ENCODE measurements at places on chromosomes 7 and 10.

DNA sequence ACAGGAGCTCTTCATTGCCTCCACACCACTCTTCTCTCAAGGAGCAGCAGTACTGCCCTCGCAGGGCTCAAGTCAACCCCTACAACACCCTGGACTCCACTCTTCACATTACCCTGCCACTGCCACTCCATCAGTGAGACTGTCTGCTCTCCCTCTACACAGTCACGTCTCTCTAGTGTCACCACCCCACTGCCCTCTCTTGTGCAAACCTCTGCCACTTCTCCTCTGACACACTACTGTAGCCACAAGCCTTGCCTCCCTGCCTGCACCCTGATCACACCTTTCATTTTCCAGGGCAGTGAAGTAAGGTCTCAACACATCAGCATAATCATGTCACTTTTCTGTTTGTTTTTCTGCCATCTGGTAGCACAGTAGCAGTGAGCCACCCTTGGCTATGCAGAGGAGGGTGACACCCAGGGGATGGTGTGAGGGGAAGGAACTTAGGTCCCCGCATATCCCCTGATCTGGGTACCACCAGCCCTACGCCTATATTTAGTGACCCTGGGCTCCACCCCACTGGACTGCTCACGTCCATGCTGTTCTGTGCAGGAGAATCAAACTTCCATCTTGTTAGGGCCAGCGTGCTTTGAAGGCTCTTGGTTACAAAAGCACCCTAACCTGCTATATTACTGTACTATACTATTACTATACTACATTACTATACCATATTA, 1.6 kb downstream of the C10orf143 start:
- no peak for DNase-seq

DNA sequence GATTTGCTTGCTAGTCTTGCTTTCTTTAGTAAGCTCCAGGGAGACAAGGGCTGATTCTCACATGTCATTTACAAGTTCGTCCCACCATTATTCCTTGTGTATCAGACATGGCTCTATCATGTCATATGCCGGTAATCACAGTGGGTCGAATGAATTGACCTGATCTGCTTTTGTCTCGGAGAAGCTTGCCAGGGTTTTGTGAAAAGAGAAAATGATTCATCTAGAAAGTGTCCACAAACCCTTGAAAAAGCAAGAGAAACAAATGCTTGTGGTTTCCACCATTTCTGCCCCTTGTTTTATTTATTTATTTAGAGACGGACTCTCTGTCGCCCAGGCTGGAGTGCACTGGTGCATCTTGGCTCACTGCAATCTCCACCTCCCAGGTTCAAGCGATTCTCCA, 278.5 kb downstream of the TCF7L2 start:
- no peak for DNase-seq

DNA sequence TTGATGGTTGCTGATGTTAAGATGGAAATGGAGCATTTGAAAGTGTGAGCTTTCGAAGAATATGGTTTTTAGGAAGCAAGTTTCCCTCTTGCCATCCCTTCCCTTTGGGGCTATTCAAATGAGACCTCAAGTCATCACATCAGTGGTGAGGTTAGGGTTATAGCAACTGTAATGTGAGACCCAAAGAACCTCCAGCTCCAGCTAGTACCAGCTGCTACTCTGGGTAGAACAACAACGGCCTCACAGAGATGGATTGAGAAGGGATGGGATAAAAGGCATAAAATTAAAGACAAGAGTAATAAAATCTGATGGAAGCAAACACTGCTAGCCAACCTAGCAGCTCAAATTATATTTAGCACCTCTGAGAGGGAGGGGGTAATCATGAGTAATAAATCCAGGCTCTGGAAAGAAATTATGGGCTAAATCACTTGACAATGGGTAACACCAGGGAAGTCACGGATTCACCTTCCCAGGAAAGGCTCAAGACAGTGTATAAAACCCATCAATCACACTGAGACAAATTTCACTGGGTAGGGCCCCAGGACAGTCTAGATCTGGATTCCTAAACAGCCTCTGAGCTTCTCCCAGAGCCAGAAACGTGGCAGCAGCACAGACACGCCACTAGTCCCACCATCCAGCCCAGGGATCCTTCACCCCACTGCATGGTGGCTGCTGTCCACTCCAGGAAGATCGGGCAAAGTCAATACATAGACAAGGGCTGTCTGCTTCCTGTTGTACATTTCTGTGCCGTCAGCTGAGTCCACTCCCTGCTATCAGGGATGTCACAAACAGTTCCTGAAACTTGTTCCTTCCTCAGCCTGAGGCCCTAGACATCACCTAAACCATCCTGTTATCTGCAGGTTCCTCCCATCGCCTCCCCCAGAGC, 151.1 kb downstream of the GFRA1 start:
- no peak for DNase-seq

- DNase-seq: no peak
These were observed 78.9 kb downstream of the VOPP1 start for GRCh38 chr7:55493408-55493807.

GRCh38 chr10:80485946-80486764, 32.0 kb downstream of the TSPAN14 start:
- no peak for DNase-seq

GRCh38 chr7:157427811-157428553, 91.2 kb downstream of the DNAJB6 start:
- DNase-seq: no peak

- DNase-seq: no peak
These were observed 69.1 kb downstream of the SLIT1 start for GRCh38 chr10:97116462-97117162.

DNA sequence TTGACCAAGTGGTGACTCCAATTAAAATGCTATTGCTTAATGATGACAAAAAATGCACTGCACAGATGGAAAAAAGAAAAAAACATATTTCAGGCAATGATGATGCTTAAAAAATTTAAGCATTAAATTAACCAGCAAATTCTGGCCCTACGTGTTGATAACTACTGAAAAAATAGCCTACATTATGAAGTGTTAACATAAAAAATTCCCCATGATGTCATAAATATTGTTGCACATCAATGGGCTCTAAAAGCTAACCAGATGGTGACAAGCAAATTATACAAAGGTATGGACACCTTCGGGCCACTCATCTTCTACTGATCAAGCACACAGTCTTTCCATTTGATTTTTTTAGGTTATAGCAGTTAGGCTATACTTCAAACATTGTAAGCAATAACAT, 267.4 kb downstream of the PARD3 start:
- no peak for DNase-seq

DNA sequence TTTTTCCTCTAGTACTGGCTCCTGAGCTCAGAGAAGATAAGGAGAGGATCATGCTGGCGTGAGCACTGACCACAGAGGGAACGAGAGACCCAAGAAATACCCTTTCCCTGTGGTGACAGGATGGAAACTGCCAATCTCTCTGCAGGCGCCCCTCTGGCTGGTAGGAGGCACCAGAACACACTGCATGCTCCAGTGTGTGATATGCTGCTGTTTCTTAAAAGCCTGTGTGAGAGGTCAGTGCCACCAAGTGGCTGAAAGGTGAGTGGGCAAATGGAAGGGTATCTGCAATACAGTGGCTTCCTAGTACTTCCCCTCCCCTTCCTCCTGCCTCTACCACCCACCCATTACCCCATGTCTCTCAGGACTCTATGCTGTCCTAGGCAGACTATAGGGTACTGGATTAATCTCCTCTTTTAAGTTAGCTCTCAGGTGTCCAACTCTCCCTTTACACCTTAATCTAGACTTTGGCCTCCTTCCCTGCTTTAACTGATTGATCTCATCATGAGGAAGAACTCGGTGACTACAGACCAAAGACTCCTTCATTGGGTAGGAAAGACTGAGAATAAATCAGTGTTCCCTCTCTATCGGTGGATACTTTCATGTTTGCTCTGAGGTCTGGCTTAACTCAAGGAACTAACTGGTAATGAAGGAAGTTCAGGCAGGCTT, 283.6 kb downstream of the ADRA2A start:
- peak; percentile 24 for DNase-seq

DNA sequence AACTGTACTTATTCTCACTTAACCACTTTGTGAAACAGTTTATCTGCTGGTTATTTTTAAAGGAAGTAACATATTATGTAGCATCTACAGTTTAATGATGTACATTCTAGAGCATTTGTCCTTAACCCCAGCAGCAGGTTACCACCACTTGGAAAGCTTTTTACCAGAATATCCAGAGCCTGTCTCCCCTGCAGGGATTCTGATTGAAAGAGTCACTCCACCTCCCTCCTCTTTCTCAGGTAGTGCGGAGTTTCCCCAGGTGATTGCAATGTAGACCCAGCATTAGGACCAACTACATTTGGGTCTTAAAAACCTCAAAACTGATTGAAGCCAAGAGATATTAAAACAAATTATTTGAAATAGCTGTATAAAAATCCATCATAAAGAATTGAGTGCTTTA, 53.1 kb downstream of the NRG3 start:
- no peak for DNase-seq

DNA sequence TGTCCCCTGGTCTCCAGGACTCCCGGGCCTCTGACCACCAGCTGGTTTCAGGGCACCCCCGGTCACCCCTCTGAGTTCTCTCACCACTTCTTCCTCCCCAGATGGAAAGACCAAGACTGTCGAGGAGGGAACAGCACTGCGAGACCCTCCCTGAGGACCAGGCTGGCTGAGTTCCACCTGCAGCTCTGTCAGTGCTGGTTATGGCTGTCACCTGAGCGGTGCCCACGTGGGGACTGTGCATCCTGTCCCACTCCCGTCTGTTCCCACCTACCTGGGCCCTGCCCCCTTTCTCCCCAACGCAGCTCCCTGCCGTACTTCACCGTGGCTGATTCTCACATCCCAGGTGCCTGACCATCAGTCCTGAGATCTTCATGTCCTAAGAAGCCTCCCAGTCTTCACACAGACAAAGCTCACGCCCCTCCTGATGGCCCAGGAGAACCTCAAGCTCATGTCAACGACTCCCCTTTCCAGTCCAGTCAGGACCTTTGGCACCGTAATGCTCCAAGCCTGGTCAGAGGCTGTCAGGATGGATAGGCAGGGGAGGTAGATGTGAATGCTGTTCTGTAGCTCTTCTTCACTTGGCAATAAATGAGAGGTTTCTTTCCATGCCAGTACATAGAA, 159.7 kb downstream of the USP6NL start:
- DNase-seq: no peak

DNA sequence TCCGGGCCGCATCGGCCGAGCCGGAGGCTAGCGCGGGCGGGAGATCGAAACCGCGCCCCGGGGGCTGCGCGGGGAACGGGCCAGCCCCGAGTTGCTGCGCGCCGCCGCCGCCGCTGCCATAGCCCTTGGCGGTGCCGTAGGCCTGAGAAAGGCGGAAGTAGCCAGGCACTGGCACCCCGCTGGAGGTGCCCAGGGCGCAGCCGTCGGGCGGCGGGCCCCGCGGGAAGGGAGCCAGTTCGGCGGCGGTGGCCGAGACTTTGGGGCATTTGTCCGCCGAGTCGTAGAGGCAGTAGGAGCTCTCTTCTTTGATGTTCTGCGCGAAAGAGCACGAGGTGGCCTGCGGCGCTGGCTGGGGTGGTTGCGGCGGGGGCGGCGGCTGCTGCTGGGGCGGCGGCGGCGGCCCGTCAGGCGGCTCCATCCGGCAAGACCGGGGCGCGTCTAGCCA, 587 bp downstream of the HOXA10 start:
- DNase-seq: no peak

- no peak for DNase-seq
These were observed 137.4 kb upstream of the CALCR start for GRCh38 chr7:93711926-93712325.

GRCh38 chr10:93074597-93075368, 1.1 kb downstream of the CYP26A1 start:
- DNase-seq: no peak

DNA sequence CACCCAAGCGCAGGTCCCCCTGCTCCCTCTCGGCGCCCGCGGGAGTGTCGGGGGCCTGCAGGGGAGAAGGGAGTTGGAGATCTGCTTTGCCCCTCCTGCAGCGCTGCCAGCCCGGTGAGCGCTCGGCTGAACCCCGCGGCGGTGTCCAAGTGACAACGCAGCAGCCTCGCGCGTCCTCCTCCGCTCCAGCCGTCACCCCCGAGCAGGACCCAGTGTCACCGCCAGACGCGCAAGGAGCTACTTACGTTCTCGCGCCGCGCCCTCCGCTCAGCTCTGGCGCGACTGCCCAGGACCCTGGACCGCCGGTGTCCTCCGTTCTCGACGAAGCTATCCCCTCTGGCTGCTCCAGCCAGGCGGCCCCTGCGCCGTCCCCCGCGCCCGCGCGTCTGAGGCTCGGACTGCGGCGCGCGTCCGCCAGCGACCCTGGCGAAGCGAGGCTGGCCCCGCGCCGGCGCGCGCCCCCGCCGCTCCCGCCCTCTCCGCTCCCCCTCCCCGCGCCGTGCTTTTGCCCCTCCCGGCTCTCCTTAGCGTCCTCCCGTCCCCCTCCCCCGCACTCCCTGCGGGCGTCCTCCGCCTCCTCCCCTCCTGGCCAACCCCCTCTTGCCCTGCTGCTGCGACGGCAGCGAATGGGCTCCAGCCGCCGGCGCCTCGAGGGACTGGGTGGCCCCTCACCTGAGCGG, at the start of gene NRCAM:
Gene NRCAM (minus strand): TSS at position 439 of the 680 bp plus-strand sequence. CDS start 216,372 bp downstream, outside the sequence.
- peak; percentile 93 for DNase-seq

GRCh38 chr10:57249615-57250281, 888.7 kb upstream of the ZWINT start:
- DNase-seq: no peak

DNA sequence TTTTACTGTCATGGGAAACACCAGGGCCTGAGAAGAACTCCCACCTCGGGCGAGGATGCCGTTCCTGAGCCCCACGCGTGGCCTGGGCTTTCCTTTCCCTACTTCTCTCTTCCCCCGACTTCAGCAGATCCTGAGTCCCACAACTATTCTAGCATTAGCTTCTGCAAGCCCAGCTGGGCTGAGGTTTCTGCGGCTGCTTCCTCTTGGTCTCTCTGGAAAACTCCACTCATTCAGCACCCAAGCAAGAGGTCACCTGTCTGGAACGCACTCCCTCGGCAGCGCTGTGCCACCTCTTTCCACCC, 761 bp upstream of the DOCK1 start:
- DNase-seq: no peak

DNA sequence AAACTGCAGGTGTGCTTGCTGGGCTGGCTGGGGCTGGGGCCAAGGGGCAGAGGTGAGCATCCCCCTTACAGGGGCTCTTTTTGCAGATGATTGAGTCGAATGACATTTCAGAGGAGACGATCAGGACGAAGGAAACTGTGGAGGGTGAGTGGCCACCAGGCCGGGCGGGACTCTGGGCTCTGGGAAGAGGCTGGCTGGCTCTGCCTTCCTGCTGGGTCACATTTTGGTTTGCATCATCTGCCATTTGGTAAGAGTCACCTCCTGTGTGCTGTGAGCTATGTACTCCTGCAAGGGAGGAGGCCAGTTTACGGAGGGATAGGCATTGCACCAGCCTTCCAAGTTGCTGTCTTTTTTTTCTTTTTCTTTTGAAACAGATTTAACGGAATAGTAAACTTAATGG, 73.0 kb upstream of the GTF2IRD1 start:
- DNase-seq: no peak

GRCh38 chr10:88651101-88651551, 13.1 kb upstream of the LIPF start:
- DNase-seq: peak; percentile 58

DNA sequence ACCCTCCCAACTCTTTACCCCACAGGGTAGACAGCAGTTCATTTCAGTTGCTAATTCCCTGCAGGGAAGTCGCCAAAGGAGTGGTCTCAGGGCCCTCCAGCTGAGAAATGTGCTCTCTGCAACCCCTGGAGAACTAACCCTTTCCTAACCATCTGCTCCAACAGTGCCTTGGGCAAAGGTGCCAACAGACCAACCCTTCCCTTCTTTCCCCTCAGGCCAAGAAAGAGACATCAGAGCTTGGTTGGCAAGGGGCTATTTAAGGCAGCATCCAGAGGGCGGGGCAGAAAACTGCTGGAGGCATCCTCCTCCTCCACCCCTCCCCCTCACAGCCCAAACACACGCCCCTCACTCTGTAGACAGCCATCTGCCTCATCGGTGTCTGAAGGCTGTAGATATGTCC, 1.7 kb downstream of the SORBS1 start:
- DNase-seq: no peak

- DNase-seq: no peak
These were observed 101.5 kb downstream of the ARHGAP22 start for GRCh38 chr10:48503293-48503911.
